ENCODE measurements at places on chromosomes 5 and 9.

- no peak for DNase-seq
Measured at GRCh38 chr5:79135790-79136553, 24.4 kb downstream of the BHMT start.

GRCh38 chr5:43469671-43470391, 13.8 kb downstream of the TMEM267 start:
- no peak for DNase-seq

DNA sequence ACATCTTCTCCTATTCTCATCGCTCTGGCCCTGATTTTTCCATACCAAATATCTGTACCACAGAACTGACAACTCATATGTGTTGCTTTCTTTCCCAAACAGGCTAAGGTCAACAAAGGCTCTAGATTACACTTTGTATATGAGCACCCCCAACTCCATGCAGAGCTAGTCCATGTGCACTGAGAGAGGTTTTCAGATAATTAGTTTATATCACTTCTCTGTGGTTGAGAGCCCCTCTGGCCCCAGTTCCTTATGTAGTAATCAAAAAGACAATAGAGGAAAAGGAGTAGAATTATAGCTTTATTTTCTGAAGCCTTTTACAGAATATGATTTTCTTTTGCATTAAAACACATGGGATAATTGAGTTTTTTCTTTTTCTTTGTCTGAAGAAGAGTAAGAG, 120.0 kb downstream of the TRIO start:
- no peak for DNase-seq

- no peak for DNase-seq
Measured at GRCh38 chr5:139821806-139822552, 26.4 kb downstream of the PSD2 start.

DNA sequence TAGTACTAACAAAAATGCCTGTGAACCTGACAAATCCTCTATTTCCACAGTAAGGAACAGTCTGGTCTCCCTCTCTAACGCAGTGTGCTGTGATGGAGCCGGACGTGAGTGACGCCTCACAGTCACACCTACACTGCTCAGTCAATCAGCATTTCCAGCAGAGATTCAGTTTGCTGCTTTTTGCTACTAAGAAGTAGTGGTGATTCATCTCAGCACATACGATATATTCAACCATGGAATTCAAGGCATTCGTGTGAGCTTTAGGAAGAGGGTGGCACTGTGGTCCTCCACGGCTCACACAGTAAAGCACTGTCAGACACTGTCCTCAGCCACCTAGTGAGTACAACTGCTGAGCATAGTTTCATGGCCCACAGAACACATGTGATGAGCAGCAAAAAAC, 70.9 kb downstream of the SETX start:
- DNase-seq = no peak

DNA sequence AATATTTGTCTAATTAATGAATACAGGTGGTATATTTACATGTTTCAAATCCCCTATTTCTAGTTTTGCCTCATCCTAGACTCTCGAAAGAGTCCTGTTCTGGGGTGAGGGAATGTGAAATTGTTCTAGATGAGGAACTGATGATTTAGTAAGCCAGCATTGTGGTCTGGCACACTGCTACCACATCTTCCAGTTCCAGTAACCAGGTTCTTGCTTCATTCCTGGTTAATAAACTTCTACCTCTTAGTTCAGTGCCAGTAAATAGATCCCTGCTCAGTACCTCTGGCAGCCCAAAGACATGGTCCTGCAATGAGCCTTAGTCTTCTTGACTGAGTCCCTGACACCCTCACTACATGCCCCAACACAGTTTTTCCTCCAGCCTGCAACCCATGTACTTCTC, 207.7 kb downstream of the SREK1 start:
- no peak for DNase-seq

- no peak for DNase-seq
Measured at GRCh38 chr5:84816746-84817547, 432.3 kb upstream of the EDIL3 start.

GRCh38 chr9:80158131-80158530, 586.4 kb downstream of the TLE4 start:
- no peak for DNase-seq

GRCh38 chr5:107868650-107869409, 198.1 kb upstream of the EFNA5 start:
- no peak for DNase-seq

DNA sequence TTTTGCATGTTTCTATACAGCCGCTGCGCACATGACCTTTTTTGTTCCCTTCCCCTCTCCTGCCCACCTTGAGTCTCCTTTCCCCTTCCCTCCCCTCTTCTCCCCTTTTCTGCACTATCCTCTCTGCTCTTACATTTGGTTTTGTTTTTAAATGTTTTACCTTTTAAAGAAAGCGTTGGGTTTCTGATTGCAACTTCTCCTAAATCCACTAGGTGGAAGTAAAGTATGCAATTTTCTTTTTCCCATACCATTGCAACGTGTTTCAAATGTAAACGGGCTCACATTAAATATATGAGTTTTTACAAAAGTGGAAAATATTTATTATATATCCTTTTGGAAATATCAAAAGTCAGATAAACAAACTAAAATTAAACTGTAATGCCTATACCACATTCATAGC, 500.9 kb downstream of the DIRAS2 start:
- DNase-seq = no peak

DNA sequence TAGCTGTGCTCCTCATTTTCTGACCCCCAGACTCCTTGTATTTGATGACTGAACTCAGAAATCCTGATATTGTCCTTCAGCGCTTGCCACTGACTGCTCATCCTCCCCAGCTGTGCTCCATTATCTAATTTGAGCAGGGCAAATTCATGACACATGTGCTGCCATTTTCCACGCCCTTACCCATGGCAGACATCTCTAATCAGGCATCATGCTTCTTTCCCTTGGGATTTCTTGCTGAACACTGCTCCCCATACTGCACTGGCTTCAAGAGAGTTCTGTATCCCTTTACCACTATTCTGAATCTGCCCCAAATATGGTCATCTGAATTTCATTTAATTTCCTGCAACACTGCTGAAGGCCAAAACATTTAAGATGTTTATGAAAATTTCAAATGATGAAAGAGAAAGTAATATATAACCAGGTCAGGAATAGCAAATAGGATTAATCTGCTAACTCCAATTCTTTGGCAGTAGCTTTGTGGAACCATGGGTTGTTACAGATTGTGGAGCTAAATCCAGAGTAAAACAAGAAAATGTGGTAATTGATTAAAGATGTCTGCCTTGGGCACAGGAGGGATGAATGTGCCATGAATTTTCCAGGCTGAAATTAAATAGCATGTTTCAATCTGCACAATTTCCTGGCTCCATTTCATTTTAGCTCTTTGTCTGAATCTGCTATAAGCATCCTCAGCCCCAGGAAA, 93.6 kb downstream of the CYFIP2 start:
- no peak for DNase-seq

GRCh38 chr9:79104216-79104615, 467.5 kb upstream of the TLE4 start:
- no peak for DNase-seq

DNA sequence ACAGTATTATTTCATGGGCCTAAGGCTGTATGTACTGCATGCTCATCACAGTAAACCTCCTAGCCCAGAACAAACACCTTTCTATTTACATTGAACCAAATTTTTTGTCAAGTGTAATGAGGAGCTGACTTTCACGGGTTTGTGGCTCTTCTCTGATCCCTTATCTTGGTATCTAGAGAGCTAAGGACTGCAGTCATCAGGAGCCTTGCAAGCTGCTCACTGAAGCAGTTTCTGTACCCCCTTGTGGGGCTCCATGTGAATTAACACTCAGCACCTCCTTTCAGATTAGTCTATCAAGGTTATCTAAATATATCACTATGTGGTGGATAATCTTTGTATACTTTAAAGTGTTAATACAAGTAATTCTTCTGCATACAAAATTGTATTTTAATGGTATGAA, 108.2 kb downstream of the AUH start:
- DNase-seq = peak; percentile 2

- DNase-seq = no peak
Measured at GRCh38 chr5:88929385-88929784, 46.4 kb upstream of the MEF2C start.

- DNase-seq = no peak
Measured at GRCh38 chr9:106718936-106719335, 144.0 kb upstream of the ZNF462 start.

GRCh38 chr5:67286006-67286405, 89.4 kb upstream of the CD180 start:
- no peak for DNase-seq

GRCh38 chr9:133741716-133742115, 3.6 kb upstream of the SARDH start:
- no peak for DNase-seq

- no peak for DNase-seq
Measured at GRCh38 chr9:137630679-137631078, 11.9 kb downstream of the EHMT1 start.

GRCh38 chr5:170986598-170986997, 124.8 kb downstream of the RANBP17 start:
- no peak for DNase-seq

- no peak for DNase-seq
Measured at GRCh38 chr9:83062651-83063527, at the start of gene RASEF. Gene RASEF, minus strand, starts transcription at chr9:83063142. Its CDS starts 275 bp downstream, at chr9:83062867.

DNA sequence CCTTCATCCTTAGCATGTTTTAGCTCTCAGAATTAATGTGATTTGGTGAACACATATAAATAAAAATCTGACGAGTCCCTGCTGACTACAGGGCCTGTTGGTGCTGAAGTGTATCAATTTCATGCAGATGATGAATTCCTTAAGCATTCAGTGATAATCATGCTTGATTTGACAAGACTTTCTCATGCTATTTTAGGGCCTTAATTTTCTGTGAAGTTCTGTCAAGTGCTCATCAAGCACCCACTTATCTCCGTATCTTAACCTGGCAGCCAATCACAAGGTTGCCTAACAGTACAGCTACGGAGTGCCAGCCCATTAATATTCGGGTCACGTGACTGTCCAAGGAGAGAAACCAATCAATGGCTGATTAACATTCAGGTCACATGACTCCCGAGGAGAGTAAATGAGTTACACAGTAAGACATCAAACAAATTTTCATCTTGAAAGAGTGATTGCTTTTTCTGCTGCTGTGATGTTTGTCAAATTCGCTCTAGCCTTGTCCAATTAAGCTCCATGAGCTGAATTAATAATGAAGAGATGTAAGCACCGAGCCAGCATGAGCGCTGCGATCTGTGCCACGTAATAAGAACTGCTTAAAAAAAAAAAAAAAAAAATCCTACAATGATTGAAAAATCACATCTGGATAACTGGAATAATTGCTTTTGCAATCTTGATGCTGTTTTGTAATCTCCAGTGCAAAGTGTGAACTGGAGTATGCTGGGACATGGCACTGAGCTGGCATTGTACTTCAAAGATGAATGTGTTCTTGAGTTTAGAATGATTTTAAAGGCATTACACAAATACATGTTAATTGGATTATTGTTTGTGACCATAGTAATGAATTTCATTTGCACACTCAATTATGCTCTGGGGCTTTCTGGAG, 104.3 kb upstream of the SPATA31D4 start:
- DNase-seq = no peak
